Activated T-cell treated with anti-CD3 and anti-CD28 coated beads for 4 hours (primary cell): ENCODE measurements at places on chromosomes 1 and 21.

- no peak for DNase-seq
Measured at GRCh38 chr1:100893718-100894117, 924 bp downstream of the EXTL2 start.

DNA sequence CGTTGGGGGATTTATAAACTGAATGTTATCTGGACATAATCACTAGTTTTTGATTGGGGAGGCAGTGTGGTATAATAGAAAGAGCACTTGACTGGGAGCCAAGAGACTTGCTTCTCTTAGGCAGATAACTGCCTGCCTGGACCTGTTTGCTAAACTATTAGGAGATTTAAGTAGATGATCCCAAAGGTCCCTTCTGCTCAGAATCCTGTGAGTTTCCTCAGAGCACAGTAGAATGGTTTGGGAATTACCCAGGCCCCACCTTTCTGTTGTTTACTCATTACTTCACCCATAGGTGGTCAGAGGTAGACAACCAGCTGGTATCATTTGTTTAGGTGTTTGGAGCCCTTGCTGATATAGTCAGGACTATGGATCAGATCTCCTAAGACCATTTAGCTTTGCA, 10.3 kb upstream of the PODN start:
- no peak for DNase-seq

DNA sequence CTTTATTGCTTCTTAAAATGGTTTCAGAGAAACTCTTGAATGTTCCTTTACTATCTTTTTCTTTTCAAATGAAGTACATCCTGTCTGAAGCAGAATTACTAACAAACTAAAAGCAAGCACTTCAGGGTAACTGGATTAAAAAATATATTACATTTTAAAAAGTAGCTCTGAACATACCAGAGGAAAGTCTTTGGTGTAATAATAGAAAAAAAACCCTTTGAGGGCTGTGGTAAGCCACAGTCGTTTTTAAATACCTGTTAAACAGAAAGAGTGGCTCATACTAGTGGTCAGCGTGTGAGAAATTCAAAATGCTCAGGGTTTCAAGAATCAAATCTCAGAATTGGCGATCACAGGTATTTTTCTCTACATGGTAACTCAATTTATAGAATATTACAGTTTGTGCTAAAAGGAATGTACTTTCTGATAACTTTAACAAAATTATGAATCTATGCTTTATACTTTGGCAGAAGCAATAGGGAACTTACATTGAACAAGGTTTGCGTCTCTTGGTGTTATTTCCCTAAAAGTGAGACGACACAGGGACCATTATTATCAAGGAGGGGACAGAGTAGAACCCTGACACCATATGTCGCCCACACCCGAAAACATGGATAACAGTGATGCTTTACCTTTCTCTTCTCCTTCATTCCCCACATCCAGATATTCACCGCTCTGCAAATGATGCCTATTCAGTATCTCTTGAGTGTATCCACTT, 97.0 kb upstream of the DPH5 start:
- DNase-seq = no peak

DNA sequence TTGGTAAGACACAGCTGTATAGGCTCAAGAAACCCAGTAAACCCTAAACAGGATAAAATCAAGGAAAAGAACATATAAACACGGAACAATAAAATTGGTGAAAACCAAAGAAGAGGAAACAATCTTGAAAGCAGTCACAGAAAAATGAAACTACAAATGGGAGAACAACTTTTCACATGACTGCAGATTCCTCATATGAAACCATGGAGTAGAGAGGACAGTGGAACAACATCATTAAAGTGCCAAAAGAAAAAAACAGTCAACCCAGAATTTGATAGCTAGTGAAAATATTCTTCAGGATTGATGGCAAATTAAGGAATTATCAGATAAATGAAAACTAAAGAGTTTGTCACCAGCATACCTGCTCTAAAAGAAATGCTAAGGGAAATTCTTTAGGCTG, 23.9 kb upstream of the B3GALT5 start:
- DNase-seq = no peak

GRCh38 chr1:167599957-167600581, 30.0 kb upstream of the RCSD1 start:
- peak; percentile 23 for DNase-seq

DNA sequence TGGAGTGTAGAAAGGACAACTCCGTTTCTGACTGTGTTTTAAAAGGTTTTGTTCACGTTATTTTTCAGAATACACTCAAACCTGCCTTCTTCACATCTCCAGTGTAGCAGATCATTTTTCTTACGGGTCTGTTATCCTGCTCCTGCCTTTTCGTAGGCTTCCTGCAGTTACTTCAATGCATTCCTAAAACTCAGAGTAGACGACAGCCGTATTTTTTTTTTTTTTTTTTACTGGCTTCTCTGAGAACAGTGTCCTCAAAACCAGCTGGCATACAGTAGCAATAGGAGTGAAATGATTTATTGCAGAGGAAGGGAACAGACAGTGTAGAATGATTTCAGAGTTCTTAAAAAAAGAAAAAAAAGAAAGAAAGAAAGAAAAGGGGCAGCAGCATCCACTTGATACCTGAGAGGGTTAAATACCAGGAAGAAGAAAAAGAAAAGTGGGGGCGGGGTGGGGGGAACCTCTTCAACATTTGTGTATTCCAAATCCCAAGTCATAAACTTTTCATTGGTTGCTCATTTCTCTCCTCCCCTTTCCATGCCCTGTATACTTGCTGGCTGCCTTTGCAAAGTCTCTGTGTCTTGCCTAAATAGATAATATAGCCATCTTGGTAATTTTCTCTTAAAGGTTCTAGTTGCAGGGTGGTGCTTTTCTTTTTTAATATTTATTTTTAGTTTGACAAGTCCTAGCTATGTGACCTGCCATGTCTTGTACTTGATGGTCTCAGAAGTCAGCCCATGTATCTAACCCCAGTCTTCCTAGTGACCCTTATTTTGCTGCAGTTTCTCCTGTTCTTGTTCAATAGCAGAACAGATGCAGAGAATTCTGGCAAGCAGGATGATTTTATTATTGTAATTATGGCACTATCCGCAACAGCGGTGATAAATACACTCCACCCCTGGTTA, 2.8 kb downstream of the TGFB2 start:
- no peak for DNase-seq

DNA sequence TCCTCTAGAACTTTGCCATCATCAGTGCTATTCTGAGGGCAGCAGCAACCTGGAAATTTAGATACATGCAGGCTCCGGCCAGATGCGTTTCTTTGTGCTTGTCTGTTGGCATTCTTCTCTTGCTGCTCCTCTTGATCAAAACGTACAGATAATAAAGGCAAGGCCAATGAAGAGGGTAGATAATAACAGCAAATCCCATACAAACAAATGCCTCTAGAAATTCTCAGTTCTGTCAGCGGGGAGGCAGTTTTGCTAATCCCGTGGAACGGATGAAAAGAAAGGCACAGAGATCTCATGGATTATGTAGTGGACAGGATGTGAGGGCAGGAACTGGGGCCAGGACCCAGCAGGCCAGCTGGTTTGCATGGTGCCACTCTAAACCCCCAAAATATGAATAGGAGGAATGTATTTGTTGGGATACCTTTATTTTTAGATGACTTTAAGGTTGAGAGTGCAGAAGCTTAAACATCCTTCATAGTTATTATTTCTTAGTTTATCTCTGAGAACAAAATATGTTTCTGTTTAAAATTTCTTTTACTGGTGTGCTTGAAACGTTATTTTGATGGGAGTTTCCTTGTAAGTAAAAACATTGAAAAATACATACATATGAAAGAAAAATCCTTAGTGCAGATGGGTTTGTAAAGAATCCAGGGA, 1.5 kb downstream of the ITSN1 start:
- no peak for DNase-seq

- DNase-seq = no peak
Measured at GRCh38 chr1:192545896-192546521, 29.6 kb upstream of the RGS1 start.

- DNase-seq = no peak
Measured at GRCh38 chr1:198837278-198838021, 198.6 kb downstream of the PTPRC start.

DNA sequence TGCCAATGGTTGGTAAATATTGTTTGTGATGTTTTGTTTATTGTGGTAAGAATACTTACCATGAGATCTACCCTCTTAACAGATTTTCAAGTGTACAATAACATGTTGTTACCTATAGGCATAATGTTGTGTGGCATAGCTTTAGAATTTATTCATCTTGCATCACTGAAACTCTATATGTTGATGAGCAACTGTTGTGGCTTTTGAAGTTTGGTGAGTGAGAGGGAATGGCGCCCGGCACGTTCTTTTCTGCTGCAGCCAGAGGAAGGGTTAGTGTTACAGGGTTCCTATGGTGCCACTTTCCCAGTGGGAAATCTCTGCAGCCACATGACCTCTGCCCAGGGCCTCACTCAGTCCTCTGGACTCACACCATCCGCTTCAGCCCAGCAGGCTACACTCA, 342.5 kb upstream of the ADGRL2 start:
- DNase-seq = no peak

DNA sequence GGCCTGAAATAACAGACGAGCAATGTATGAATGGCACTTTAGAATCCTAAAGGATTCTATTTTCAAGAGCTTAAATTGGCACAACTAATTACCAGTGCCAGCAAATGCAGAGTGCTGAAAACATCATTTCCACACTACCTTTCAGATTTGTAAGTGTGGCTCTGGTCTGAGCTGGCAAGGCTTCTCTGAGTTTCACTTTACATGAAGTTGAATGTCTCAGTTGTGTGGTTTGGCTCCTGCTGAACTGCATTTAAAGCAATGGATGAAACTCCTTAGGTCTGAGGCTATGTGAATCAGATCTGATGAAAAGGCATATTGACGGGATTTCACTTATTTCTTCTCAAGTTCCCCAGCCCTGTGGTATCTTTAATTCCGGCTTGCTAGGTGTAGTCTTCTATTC, 114.8 kb upstream of the PTGFR start:
- DNase-seq = no peak

- no peak for DNase-seq
Measured at GRCh38 chr1:114126261-114127095, 27.2 kb downstream of the SYT6 start.

- no peak for DNase-seq
Measured at GRCh38 chr1:232170909-232171308, 459.0 kb downstream of the SIPA1L2 start.

- DNase-seq = no peak
Measured at GRCh38 chr1:78745111-78745510, 95.5 kb downstream of the IFI44 start.

DNA sequence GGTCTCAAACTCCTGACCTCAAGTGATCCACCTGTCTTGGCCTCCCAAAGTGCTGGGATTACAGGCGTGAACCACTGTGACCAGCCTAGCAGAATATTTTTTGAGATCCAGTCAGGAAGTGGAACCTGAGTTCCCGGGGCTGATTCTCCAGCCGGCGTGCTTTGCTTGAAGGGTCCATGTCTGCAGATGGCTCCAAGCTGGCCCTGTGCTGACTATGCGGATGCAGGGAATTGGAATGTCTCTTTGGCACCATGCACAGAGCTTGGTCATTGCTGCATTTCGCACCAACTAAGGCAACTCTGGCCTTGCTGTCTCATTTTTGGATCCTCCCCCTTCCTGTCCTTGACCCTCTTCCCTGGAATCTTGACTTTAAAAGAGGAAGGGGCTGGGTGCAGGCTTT, 28.1 kb downstream of the ARHGEF10L start:
- DNase-seq = no peak

DNA sequence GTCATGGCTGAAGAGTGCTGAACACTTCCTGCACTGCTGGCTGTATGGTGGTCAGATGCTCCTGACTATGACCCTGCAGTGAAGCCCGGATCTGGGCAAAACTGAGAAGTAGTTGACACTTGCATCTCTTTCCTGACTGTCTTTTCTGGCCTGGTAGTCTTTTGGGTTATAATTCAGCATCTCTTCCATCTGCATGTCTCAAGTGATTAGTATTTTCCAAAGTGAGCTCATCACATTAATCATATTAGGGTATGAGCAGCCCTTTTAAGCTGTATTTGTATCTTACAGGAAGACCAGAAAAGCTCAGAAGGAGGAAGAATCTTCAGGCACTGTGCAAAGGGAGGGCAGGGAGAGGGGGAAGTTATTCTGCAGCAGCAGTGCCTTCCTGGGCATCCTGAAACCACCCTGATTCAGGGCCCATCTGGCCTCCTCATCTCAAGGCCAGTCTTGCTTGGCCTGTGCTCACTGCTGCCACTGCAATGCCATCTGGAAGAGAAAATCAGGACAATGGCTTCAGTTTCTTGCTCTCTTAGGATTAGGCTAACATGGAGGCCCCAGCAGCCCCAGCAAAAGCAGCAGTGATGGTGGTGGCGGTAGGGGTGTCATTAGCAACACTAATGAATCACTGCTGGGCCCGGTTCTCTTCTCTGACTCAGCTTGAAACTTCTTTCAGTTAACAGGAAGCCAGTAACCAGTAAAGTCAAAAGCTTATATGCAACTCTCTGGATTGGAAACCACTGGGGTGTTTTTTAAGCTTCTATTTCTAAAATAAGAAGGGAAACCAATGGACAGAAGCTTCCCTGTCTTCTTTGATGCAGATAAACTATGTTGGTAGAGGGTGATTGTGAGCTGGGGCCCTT, 63.3 kb upstream of the WDR26 start:
- DNase-seq = peak; percentile 43

DNA sequence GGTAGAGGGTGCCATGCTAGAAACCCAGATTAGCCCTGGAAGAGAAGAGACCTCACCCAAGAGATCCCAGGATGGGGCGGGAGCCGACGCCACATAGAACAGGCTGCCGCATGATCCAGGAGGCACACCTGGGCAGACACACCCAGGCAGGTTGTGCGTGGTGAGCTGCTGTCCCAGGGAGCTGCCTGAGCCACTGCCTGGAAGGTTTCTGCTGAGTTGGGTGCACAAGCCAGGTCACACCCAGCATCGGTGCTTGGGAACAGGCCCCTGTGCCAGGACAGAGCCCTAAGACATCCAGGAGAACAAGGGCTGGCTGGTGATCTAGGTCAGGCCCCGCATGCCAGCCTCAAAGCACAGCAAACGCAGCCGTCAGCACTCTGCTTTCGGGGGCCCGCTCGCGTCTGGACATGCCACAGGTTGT, 40.2 kb downstream of the CTNNBIP1 start:
- no peak for DNase-seq

- no peak for DNase-seq
Measured at GRCh38 chr1:206495493-206496046, 11.8 kb upstream of the RASSF5 start.

GRCh38 chr1:21330544-21330943, 40.3 kb upstream of the ECE1 start:
- DNase-seq = no peak

DNA sequence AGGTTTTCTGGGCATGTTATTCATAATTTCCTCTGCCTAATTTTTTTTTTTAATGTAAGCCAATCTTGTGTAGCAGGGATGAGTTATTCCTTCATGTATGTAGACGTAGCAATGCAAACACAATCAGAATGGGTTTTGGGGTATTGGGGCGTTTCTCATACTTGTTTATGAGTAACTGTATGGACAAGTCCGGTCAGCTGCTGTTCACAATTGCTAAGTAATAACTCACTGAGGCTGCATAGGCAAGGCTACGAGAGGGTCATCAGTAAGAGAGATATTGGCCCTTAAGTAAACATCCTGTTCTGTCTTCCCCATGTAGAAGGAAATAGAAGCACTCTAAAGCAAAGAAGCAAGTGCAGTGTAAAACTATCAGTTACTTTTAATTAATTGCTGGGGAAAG, 9.5 kb upstream of the TARS2 start:
- DNase-seq = no peak
